ENCODE measurements at places on chromosomes 4 and X.

DNA sequence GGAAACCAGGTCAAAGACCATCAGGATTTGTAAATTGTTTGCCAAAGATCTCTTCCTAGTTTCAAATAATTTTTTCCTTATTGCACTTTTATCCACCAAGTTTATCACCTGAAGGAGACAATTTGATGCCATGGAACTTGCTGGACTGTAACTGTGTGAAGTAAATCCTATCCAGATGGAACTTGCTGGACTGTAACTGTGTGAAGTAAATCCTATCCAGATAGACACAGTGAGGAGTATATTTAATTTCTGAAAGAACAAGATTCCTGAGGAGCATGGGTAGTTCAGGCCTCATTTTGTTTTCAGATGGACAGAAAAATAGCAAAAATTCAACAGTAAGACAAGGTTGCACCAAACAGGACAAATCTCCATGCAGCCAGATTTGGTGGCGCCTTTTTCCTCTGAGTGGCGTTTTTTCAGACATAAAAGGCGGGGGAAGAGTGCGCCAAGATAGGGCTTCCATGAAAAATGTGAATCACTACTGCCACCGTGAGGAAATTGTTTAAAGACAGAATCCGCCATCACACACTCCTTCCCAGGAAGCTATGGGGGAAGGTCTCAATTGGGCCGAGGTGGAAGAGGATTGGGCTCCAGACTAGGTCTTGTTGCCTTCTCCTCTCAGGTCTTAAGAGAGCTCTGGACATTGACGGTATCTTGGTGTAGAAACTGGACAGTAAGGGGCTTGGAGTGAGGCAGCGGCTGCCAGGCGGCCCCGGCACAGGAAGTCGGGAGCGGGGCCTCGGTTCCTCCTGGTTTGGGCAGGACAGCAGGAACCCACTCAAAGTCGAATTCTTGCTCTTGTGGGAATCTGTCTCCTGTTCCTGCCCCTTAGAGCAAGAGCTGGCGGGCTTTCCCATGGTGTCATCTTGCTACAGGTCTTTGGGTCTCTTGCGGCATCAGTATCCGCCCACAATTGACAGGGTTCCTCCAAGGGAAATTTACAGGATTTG is 234.7 kb downstream of the OR13H1 start:
- peak; percentile 83 for DNase-seq

DNA sequence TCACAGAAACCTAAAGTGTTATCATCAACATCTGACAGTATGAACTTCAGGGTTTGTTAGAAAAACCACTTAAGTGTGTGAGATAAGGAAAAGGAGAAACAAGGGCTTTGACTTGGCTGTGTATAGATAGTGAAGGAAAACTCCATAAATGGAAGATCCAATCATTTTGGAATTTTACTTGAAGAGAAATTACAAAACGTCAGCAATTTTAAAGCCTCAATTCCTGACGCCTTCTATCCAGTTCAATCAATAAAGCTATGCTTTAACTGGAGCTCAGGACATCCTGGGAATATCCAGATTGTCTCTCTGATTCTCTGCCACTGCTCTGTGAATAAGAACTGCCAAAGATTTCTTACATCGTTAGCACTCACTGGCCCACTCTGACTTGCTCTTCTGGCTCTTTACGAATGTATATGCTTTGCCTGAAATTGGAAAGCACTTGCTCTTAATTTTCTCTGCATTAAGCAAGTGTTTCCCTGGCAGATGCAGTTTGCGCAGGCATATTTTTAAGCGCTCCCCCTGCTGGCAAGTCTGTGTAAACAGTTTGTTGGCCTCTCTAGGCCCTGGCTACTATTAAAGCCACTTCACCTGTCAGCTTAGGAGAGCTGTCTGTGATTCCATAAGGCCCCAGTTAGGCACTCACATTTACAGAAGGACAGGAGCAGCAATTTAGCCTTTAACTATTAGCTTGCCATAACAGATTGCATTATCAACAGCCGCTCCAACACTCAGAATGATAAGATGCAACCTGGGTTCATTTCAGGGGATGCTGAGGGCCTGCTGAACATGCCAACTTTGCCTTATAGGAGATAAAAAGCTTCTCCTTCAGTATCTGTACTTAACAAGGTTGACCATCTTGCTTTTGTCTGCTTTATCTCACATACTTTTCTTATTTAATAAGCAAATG is 251.4 kb upstream of the DDX53 start:
- peak; percentile 55 for DNase-seq

DNA sequence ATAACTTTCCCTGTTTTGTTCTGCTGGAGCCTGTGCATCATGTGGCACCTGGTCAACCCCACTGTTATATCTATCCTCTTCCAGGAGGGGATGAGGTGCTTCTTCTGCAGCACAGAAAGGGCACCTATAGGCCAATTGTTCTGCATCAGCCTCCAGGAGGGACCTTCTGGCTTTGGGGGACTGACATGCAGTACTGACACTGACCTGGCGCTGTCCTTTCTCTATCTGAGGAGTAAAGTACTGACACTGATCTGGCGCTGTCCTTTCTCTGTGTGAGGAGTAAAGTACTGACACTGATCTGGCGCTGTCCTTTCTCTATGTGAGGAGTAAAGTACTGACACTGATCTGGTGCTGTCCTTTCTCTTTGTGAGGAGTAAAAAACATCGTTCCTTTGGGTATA is 498.4 kb downstream of the PACRGL start:
- no peak for DNase-seq

DNA sequence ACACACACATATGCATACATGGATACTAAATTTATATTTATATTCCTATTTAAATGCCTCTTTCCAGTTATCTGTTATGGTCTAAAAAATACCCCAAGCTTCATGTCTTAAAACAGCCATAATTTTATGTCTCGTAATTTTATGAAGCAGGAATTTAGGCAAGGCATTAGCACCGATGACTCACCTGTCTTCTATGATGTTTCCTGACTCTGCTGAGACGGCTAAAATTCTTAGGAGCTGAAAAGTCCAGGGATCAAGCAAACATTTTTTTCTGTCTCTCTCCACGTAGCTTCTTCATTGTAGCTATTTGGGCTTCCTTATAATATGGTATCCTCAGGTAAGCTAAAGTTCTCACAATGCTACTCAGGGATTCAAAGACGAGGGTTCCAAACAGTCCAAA is 930.3 kb downstream of the STIM2 start:
- DNase-seq: no peak

GRCh38 chr4:114296126-114296525 is 302.5 kb upstream of the UGT8 start:
- no peak for DNase-seq

- DNase-seq: no peak
Measured at GRCh38 chrX:114038358-114038757, 545.5 kb upstream of the HTR2C start.

GRCh38 chrX:155293771-155294170 is 29.5 kb upstream of the RAB39B start:
- no peak for DNase-seq

DNA sequence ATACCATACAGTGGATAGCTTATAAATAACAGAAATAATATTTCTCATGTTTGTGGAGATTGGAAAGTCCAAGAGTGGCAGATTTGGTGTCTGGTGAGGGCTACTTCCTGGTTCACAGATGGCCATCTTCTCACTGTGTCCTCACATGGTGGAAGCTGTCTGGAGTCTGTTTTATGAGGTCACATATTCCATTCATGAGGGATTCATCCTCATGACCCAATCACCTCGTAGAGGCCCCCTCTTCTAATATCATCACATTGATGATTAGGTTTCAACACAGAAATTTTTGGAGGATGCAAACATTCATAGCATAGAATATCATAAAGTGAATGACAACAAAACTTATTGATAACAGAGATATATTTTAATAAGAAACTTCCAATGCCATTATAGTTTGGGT is 568.0 kb downstream of the STIM2 start:
- no peak for DNase-seq

GRCh38 chrX:68692651-68693050 is 45.2 kb downstream of the STARD8 start:
- DNase-seq: no peak

GRCh38 chr4:71133491-71133890 is 140.0 kb downstream of the DCK start:
- DNase-seq: no peak

DNA sequence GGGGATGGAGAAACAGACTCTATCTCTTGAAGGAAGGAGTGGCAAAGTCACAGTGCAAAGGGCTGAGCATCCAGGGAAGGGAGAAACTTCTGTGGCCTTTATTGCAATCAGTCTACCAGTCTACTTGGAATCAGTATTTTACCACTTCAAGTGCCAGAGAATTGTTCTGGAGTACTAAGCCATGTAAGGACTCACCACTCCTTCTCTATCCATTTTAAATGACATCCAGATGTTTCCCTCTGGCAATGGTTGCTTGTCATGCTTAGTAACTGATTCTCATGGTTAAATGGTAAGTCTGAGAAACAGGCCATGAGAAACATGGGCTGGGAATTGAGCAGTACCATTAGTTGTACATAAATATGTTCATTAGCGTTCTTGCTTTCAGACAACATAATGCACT is 21.1 kb upstream of the SMIM10 start:
- DNase-seq: no peak

DNA sequence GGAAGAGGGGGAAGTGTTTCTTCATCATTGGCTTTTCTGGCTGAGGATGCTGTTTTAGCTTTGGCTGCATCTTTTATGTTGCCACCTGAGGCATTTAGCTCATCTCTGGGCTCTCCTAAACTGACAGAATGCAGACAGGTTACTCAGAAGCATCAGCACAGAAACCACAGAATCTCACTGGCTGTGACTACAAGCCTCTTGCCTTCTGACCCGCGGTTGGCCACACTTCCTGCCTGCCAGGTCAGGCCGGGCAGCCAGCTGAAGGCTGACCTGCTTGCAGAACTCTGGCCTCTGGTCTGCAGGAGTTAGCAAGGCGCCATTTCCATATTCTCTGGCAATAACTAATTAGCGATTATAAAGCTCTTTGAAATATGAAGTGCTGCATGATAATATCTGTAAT is 366.5 kb downstream of the MID1IP1 start:
- no peak for DNase-seq

GRCh38 chrX:19990151-19990555 is 708 bp downstream of the BCLAF3 start:
- DNase-seq: no peak

DNA sequence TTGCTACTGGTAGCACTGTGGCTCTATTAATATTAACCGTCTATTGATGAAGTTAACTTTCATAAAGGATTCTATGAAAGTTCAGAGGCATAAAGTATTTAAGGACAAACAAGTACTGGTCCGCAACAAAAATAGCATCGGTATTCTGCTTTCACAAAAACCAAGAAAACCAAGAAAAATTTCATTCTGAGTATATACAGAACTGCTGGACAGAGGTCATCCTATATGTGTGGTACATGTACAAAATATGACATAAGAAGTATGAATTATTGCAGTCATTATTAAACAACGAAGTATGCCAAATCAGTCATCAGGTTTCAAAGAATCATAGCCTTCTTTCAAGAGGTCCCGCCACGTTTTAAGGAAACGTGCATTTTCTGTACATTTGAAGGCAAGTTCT is 2.4 kb downstream of the C4orf46 start:
- DNase-seq: no peak

DNA sequence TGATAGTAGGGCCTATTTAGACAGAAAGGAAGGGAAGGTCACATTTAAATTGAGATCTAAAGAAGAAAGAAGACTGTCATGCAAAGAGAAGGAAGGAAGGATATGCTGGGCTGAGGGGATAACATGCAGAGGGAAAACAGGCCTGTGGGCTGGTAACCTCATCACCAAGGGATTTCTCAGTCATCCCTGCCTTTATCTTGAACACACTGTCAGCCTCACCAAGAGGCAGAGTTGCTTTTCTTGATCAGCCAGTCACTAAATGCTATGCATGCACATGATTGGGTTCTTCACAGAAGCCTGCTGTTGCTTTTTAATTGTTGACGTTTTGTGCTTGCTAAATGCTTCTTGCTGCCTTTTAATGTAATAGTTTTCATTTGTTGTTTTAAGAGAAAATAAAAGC is 113.0 kb downstream of the ARHGAP24 start:
- no peak for DNase-seq

DNA sequence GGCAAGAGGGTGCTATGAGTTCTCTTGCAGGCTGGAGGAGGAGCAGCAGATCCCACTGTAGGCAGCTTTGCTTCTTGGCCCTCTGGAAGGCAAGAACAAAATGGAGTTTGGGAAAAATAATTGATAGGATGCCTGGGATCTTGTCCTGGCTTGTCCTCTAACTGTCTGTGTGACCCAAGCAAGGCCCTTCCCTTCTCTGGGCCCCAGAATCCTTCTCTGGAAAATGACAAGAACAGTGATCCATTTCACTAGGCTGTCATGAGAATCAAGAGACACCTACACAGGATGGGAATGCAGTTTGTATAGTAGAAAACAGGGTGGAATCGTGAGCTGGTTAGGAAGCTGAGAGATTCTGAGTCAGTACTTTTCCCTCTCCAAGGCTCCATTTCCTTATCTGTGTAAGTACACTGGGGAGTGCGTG is 133.3 kb downstream of the PJA1 start:
- DNase-seq: no peak

- no peak for DNase-seq
Measured at GRCh38 chr4:109174224-109174953, 128.1 kb downstream of the COL25A1 start.
